ENCODE measurements at places on chromosomes 16 and 17. TPM values are rescaled to one million over a fixed set of nuclear protein-coding genes. Genes with fewer than 3 reads are reported as not detected.

Gene TNFRSF12A
- 87.0 TPM for total RNA-seq

Gene RNF222
- total RNA-seq = not detected

Gene MED1
- 47.0 TPM for total RNA-seq

Gene WNT9B
- total RNA-seq = 0.87 TPM

Gene HID1
- 16.7 TPM for total RNA-seq

Gene TMEM204
- total RNA-seq = 0.30 TPM

Gene NAGPA
- total RNA-seq = 10.7 TPM

Gene KRTAP1-1
- total RNA-seq = not detected

Gene BCKDK
- total RNA-seq = 58.3 TPM

Gene ZFP90
- 22.6 TPM for total RNA-seq

Gene OTOA
- 0.07 TPM for total RNA-seq

Gene PARD6A
- 17.4 TPM for total RNA-seq

Gene MMP28
- total RNA-seq = not detected

Gene ABCA10
- not detected for total RNA-seq

Gene NAGS
- 6.1 TPM for total RNA-seq

Gene IRX6
- total RNA-seq = 0.14 TPM

Data from WTC11 (cell line).